ENCODE measurements at places on chromosomes 5 and 9.

DNA sequence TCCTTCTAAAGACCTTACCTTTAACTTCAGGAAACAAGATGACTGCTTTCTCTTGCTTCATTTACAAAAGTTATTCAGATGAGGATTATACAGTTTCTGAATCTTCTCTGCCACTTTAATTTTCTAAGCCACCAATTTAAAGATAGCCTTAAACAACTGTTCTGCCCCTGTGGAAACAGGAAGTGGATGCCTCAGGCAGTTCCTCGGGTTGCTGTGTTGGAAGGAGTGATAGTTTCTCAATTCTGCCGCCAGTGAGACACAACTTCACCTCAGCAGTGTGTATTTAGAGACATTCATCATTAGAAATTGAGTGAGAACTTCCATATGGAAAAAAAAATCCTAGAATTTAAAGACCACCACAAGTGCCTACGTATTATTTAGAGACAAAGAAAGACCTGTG, 475.1 kb upstream of the WWC1 start:
- no peak for DNase-seq

GRCh38 chr5:40082313-40082712, 597.4 kb upstream of the PTGER4 start:
- DNase-seq = no peak

- DNase-seq = no peak
Measured at GRCh38 chr5:62100201-62100600, 205.8 kb upstream of the KIF2A start.

DNA sequence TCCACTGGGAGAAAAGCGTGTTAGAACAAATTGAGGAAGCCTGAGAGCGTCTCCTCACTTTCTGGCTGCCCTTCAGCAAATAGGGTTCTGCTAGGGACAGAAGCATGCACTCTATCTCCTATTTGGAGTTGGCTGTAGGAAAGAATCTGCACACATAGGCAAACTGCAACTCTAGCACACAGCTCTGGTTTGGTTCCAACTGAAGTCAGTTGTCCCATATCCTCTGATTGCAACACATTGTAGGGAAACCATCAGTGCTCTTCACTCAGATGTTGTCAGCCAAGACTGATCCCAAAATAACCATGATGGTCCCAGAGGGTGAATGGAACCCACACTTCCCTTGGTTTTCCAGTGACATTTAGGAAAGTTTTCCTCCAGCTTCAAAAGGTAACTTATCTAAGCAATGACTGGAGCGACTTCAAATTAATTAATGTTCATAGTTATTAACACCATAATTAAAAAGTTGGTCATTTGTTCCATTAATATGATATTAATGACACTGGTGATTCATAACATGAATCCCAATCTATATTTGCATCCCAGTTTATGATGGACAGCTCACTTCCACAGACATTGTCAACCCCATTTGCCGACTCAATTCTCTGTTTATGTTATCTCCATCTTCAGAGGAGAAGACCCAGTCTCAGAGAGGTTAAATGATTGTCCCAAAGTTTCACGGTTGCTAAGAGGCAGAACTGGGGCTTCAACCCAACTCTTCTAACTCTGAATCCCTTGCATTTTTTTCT, 136.7 kb upstream of the ZNF462 start:
- DNase-seq = no peak

DNA sequence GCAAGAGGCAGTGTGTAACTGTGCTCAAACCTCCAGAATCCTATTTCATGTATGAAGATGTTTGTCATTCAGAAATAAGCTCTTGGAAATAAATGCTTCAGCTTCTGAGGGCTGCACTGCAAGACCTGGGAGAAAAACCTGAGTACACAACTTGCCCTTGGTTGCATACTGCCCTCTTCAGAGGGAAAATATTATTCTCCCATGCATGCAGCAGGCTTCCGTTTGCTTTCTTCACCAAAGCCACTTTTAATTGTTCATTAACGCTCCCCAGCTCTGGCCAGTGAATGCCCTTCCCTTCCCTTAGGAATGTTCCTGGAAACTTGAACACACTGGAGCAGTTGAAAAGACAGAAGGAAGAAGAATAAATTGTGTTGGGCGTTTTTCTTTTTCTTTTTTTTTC, 2.5 kb upstream of the WHRN start:
- peak; percentile 45 for DNase-seq

GRCh38 chr5:33761139-33761538, 130.7 kb downstream of the ADAMTS12 start:
- no peak for DNase-seq

DNA sequence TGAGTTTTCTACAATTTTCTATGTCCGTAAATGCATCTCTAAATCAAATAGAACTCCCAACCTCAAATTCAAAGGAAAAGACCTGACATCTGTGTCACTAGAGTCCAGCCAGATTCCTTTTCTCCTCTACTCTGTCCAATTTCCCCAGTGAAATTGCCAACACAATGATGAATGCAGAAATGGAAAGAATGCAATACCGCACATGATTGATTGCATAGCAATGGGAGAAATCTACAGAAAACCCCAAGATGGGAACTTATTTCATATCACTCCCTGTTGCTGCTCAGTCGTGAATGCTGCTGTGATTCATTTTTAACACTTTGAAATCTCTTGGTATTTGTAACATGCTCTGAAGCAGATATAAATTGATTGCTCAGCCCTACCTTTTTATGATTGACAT, 355.1 kb upstream of the TUSC1 start:
- no peak for DNase-seq

DNA sequence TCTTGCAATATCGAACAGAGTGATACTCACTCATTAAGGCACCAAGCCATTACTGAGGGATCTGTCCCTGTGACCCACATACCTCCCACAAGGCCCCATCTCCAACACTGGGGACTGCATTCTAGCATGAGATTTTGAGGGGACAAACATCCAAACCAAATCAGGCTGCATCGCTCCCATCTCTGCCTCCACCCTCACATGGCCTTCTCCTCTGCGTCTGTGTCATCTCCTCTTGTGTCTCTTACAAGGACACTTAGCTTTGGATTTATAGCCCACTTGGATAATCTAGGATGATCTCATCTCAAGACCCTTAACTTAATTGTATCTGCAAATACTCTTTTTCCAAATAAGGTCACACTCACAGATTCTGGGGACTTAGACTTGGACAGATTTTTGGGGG, 284.4 kb upstream of the DAP start:
- DNase-seq = no peak

- DNase-seq = no peak
Measured at GRCh38 chr9:69395718-69396117, 70.7 kb downstream of the ENTREP1 start.

- DNase-seq = no peak
Measured at GRCh38 chr5:147055850-147056566, 177.5 kb upstream of the PPP2R2B start.

GRCh38 chr9:134936346-134937163, 18.8 kb upstream of the FCN1 start:
- no peak for DNase-seq

GRCh38 chr9:106339882-106340281, 523.1 kb upstream of the ZNF462 start:
- no peak for DNase-seq

- DNase-seq = no peak
Measured at GRCh38 chr5:73391441-73391881, 57.1 kb downstream of the FOXD1 start.

GRCh38 chr5:8870349-8870958, 675.4 kb downstream of the SEMA5A start:
- no peak for DNase-seq

DNA sequence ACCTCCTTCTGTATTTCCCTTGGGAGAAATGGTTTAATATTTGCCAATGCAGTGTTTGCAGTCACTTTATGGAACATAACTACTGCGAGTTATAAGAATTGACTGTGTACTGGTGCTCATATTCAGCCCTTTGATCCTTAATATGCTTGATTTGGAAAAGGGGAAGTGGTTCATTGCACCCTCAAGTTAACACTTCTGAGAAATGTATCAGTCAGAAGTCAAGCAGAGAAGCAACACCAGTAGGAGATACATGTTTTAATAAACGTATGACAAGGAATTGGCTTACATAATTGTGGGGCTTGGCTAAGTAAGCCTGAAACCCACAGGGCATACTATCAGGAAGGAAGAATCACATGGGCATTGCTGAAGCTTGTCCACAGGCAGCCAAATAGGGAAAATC, 131.0 kb upstream of the SPRY4 start:
- DNase-seq = no peak

DNA sequence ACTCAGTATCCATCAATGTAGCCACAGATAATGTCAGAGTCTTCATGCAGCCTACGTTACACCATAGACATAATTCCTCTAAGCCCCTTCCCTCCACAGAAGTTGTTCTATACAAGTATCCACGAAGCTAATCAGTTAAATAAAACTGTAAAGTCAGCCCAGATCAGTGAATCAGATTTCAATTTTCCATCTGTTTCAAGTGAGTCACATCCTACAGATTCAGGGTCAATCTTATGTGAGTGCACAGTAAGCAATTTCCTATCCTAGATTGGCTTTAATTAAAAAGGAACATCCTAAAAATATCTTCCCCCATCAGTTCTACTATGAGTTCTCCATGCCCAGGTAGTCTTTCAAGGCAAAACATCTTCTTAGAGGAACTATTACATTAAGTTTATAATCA, 402.5 kb downstream of the EFNA5 start:
- DNase-seq = no peak

GRCh38 chr9:35367451-35367850, 122.5 kb upstream of the RUSC2 start:
- DNase-seq = no peak

Measured in activated CD4-positive, alpha-beta T cell treated with anti-CD3 and anti-CD28 coated beads, Interleukin-2, Interleukin-6, amounts not matched to agents 100 ng/mL and 50 ng/mL, durations not matched to agents 16 hours and 8 hours (primary cell).